T-helper 22 cell (primary cell): ENCODE measurements at places on chromosomes 4 and X.

DNA sequence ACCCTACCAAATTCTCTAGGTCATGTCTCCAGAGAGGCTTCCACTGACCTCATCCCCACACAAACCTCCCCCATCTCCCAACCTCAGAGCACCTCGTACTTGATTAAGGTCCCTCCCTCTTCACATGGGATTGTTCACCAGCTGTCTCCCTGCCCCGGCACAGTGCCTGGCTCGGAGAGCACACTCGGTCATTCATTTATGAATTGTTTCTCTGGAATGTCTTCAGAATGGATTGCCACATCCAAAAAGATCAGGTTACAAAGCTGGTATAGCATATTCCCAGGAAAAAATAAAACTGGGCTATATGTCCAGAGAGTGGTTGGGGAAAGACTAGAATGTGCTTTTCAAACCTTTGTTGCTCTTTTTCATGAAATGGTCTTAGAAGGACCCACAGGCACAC, 21.6 kb downstream of the JAKMIP1 start:
- no peak for DNase-seq

DNA sequence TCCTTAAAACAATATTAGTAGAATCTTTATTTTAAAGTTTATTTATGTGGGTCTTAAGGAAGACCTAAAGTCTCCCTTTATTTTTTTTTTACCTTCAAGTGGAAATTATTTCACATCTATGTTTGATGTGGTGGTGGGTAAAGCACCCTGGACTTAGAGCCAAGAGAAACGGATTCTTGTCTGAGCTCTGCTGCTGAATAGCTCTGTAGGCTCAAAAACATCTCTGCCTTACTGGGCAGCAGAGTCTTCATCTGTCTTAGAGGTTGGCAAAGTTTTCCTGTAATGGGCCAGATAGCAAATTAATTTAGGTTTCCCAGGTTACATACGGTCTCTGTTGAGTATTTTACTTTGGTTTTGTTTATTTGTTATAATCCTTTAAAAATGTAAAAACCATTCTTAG, 136.5 kb downstream of the CEP135 start:
- DNase-seq = no peak

GRCh38 chr4:20883231-20883630, 183.0 kb downstream of the PACRGL start:
- no peak for DNase-seq

DNA sequence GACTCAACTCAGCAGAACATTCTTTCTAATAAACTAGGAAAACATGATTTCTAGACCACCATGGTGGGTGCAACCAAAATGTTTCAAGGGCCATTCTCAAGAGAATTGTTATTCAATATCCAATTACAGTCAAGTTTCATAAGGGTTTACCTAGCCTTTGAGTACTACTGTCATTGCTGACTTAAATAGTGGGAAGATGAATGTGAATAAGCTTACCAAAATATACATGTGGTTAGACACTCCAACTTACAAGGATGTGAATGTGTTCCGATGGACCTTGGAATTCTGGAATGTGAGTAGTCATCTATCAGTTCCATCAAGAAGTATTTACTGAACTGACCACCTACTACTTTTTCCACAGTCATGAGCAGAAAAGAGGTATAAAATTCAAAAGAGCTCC, 16.9 kb downstream of the SH3RF1 start:
- no peak for DNase-seq

DNA sequence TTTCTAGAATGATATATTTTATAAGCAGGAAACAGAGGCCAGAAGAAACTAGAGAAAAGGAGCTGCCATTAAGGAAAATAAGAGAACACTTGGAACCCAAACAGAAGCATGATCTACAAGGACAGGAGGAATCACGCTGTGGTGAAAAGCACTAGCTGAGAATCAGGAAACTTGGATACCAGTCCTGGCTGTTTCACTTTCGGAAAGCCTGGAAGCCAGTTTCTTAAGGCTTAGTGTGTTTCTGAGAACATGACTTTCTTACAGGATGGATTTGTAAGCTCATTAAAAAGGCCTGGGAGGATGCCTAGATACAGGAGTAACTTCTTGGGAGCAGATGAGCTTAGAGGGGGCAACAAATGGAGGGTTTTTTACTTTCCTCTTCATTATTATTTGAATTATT, 36.9 kb downstream of the TLL1 start:
- no peak for DNase-seq

DNA sequence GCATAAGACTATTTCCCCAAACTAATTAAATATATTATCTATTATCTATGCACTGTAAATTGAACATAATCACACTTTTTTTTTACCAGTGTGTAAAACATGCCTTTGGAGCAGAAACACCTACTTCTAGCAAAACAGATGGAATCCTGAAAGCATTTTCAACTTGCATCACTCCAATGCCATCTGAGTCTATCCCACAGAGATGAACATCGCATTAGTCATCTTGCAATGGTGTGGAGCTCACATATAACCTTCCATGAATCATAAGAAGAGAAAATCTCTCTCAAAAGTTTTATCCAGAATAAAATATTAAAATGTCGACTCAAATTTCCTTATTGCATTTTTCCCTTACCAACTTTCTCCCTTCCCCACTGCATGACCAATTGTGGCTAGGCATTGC, 406.7 kb upstream of the ACTRT1 start:
- DNase-seq = no peak

DNA sequence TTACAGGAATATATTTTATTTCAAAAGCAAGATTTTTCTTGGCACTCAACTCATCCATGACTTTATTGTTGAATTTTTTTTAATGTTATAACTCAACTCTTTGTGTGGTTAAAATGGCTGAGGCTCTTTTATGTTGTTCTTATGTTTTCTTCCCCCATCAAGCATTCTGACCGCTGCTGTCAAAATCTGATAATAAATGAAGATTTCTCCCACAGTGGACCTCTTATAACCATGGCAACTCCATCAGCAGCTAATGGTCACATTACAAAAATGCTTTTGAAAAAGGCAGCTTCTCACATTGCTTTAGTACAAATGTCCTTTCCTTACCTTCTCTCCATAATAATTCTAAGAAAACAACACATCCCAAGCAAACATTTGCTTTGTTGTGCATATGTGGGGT, 96.0 kb upstream of the ATOH1 start:
- DNase-seq = no peak

DNA sequence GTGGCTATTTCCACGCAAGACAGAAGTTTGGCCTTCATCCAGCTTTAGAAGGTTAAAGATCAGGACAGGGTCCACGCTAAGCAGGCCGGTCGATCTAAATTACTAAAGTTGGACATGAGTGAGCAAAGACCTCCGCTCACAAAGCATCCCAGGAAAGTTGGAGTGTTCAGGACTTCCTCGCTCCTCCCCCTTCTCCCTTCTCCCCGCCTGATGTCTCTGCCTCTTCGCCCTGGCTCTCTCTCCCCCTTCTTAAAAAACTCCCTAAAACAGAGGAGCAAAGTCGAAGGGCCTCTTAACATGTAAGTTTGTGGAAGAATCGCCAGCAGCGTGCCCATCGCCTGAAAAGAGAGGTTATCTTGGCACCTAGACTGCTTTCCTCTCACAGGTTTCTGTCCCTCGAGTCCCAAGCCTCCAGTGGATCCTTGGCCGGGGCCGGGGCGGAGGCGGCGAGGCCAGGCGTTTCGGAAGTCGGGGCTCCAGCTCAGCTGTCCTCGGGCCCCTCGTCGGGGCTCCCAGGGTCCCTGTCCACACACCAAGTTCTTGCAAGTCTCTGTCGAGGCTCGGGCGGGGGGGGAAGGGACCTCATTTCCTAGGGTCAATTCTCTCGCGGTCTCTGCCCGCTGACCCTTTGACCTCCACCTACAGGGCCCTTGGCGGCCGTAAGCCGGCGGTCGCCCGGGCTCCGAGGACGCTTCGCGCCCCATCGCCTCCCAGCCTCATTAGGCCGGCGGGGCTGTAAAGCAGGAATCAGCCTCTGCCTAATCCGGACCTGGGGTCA, 7.6 kb downstream of the ZIC3 start:
- DNase-seq = no peak

DNA sequence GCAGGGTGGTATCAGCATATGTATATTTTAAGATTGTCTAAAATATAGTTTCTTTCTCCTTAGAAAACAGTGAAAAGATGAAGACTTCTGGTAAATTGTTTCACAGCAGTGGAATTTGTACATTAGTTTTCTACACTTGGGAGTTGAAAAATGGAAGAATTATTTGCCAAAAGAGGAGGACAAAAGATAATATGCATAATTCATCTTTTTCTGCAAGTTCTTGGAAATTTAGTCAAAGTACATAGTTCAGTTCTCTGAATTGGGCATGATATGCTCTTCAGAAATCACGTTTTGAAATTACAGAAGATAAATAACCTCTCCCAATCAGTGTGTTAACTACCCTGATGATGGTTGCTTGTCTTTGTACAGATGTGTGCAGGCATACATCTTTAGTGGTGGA, 47.0 kb downstream of the RBPJ start:
- no peak for DNase-seq

GRCh38 chr4:93809773-93810172, 18.8 kb upstream of the ATOH1 start:
- no peak for DNase-seq

DNA sequence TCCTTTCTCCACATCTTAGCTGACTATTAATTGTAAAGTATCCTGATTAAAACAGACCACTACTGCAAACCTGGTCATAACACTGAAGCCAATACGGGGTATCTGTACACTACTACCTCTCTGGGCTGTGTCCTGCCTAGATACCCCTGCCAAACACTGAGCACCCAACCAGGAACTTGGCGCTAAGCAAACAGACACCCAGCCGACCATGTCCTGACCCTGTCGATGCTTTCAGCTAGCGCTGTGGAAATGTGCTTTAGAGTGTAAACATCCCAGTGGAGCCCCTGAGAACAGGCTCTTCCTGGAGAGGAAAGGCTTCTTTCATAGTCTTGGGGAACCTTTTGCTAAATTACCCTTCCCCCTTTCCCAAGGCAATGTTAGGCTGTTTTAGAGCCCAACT, 52.9 kb downstream of the CCNG2 start:
- DNase-seq = no peak

DNA sequence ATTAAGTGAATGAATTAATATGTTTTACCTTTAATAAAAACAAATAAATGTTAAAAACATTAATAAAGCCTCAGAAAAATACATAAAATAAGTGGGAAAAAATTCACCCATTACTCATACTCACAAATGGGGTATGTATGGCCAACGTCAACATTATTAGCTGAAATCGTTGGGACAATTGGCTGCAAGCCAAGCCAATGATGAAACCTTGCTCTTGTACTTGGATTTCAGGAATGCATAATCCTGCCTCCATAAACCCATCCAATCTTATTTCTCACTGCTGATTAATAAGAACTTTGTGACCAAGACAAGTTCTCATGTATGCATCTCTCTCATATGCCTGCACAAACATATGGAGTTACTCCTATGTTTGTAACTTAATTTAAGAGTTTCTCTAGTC, 35.3 kb upstream of the ADAMTS3 start:
- DNase-seq = no peak

GRCh38 chr4:8691151-8691775, 98.7 kb downstream of the CPZ start:
- DNase-seq = no peak

- DNase-seq = no peak
Observed at GRCh38 chr4:8329859-8330761, 60.6 kb downstream of the HTRA3 start.

DNA sequence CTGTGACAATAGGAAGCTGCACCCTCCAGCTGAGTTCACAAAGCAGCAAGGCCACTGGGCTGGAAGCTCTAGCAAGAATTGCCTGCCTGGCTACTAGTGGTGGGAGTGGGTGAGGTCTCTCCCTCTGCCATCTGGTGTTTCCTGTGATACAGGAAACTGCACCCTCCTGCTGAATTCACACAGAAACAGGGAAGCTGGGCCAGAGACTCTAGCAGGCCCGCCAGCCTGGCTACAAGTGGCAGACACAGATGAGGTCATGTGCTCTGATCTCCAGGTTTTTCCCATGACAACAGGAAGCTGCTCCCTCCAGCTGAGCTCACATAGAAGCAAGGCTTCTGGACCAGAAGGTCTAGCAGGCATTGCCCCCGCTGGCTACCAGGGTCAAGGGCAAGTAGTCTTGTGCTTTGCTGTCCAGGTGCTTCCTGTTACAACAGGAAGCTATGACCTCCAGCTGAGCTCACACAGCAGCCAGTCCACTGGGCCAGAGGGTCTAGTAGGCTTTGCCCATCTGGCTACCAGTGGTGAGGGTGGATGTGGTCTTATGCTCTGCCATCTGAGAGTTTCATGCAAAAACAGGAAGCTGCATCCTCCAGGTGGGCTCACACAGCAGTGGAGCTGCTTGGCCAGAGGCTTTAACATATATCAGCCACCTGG, 41.5 kb upstream of the ZXDA start:
- no peak for DNase-seq

GRCh38 chrX:123801901-123802300, 58.0 kb upstream of the XIAP start:
- DNase-seq = no peak

DNA sequence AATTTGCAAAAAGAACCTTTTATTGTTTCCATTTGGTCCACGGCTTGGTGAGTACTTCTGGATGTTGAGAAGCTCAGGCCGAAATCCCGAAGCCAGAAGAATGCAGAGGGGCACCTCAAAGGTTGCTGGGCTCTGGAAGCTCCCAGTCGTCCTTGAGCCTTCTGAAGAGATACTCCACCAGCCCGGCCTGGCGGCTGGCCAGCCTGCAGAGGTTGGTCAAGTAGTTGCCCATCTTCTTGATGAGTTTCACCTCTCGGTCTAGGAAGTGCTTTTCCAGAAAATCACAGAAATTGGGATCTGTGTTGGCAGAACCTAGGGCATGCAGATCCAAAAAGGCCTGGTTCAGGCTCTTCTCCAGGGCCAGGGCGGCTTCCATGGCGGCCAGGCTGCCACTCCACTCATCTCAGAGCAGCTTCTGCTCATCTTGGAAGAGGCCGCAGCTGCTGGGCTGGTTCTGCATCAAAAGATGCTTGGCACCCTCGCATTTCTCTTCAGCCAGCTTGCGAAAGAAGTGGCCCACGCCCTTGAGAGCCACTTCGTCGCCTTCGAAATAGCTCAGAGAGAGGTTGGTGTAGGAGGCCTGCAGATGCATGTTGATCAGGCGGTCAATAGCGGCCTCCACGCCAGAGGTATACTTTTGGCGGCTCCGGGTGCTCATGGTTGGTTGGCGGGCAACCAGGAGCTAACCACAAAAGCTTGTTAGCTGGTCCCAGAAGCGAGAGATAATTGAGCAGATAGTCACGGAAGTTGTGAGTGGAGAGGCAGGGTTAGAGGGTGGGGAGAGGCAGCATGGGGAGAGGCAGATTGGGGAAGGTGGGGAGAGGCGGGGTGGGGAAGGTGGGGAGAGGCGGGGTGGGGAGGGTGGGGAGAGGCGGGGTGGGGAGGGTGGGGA, 76.5 kb upstream of the TSPAN7 start:
- DNase-seq = no peak

DNA sequence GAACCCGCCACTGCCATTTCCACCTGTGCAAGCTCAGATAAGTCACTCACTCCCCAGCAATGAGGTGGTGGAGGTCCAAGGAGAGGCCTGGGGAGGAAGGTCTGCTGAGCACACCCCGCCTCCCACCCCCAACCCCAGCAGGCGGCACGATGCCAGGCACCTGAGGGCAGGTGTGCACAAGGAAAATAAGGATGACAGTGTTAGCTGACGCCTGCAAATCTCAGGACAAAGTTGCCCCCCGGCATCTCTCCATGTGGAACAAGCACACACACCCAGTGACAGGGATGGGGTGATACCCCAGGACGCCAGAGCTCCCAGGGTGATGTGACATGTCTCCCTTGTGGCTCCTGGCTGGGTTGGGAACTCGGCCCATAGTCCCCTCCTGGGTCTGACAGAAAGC, 9.9 kb downstream of the JAKMIP1 start:
- no peak for DNase-seq

GRCh38 chr4:148814030-148814429, 371.8 kb upstream of the NR3C2 start:
- no peak for DNase-seq
